ENCODE measurements at places on chromosomes 12 and 14.

DNA sequence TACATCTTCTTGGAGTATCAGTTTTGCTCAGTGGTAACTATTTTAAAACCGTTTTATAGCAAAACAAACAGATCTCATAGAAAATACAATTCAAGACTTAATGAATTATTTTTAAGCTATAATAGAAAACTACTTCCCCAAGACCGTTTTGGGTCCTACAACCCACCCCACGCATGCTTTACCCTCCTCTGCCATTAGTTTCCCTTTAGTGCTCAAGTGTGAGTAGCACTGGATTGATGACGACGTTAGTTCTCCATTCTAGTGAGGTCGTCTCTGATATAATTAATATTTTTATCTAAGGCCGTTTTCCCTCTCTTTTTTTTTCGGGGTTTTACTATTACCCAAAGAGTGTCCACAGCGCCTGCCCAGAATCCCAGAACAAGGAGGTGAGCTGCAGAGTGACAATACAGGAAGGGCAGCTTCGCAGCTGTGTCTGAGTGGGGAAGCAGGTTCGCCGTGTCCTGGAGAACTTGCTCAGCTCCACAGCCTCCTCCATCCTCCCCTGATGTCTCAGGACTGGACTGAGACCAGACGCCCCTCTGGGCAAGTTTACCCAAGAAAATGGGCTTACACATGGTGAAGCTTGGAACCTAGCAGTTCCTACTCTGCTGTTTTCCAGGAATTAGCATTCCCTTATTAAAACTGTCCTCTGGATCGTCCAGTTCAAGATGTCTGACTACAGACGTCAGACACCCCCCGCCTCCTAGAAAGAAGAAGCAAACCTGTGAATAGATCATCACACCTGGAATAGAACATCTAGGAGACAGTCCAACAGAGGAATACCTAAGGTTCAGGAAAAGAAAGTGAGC lies 31.9 kb upstream of the MON2 start:
- no peak for DNase-seq

GRCh38 chr12:128103152-128103551 lies 163.8 kb upstream of the TMEM132C start:
- no peak for DNase-seq

DNA sequence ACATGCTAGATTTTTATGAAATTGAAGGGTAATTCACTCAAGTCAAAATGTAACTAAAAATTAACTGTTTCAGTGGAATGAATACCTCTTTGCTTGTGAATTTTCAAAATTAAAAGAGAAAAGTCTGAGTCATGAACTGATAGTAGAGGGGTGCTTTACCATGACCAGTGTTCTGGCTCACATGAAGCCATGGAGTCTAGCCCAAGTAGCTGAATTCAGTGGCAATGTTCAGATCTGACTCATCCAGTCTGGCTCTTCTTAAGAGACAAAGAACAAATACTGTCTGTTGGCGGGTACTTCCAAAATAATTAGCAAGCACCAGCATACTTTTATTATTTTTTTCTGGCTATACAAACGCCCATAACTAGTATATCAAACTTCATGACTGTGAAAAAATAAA lies 366.3 kb upstream of the GARIN6 start:
- DNase-seq, result no peak

DNA sequence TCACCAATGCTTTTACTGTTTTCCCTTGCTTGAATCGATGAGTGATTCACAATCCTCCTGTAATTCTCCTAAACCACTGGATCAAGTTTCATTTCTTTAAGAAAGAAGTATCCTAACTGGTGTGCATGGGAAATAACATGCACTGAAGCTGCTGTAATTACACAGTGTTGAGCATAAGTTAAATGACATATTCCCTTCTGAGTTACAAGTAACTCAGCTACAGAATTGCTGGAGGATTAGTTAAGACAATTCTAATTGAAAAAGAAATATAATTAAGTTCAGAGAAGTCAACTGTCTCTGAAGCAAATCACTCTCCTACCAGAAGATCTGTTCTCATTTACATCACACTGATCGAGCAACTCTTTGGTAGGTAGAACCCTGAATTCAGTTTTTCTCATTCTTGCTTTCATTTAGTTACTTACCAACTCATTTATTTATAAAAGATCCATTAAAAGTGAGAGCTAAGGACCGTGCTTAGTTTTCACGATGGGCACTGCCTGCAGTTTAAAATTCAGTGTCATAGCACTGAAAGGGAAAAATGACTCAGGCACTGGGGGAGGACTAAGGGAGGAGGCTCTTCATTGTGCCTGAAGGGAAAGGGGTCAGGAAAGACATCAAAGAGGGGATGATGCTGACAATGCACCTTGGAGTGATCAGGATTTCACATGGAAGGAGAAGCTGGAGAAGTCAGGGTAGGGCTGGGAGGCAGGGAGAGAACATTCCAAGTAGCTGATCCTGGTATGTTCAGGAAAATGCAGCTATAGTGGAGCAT lies 327.2 kb downstream of the EMP1 start:
- no peak for DNase-seq

Measured in AG08395 (cell line).